ENCODE measurements at places on chromosomes 13 and 19.

DNA sequence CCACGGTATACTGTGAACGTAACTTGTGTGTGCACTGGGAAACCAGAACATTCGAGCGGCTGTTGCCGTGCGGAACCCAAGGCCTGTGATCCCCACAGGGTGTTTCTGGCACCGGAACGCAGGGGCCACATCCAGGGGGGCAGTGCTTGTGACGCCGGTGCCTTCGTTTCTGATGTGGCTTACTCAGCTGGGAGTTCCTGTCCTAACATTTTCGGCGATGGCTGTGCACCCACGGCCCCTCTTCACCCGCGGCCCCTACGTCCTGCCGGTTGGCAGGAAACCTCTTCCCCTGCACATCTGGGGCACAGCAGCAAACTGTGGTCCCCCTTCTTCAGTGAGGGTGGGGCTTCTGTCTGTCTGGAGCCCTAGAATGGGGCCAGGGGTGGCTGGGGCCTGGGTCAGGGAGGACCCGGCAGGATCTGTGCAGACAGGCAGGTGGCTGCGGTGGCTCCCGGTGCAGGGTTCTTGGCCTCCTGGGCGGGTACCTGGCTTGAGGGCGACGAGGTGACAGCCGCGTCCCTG, 26.2 kb downstream of the CSNK1G2 start:
- DNase-seq, result no peak

- DNase-seq, result no peak
Measured at GRCh38 chr19:45676851-45677263, 8.8 kb downstream of the GIPR start.

- DNase-seq, result peak; percentile 43
Measured at GRCh38 chr13:38872693-38873092, 117.9 kb downstream of the STOML3 start.

- no peak for DNase-seq
Measured at GRCh38 chr19:41863209-41863931, 3.3 kb downstream of the RPS19 start.

- no peak for DNase-seq
Measured at GRCh38 chr19:35112995-35113688, 2.5 kb upstream of the FXYD3 start.

- no peak for DNase-seq
Measured at GRCh38 chr19:20325151-20325550, 158.1 kb downstream of the ZNF486 start.

GRCh38 chr13:69496981-69497380, 610.6 kb upstream of the ATXN8OS start:
- no peak for DNase-seq

- no peak for DNase-seq
Measured at GRCh38 chr19:28020619-28021258, 1192.2 kb downstream of the UQCRFS1 start.

DNA sequence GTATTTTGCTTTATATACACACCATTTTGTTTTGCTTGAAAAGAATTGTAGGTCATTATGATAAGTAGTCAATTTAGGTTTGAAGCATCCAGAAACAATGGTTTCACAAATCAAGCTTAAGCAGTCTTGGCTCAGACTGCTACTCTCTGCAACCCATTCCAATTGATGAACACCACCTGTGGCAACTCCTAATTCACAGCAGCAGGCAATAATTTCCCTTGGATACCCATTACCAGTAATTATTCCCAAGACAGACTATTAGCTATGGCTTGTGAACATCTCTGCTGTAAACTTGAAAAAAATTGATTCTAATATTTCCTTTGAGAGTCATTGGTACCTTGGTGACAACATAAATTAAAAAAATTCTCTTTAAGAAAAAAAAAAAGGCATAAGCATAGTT, 299.3 kb upstream of the SLITRK6 start:
- DNase-seq, result no peak

- no peak for DNase-seq
Measured at GRCh38 chr13:69199664-69200063, 908.0 kb upstream of the ATXN8OS start.

DNA sequence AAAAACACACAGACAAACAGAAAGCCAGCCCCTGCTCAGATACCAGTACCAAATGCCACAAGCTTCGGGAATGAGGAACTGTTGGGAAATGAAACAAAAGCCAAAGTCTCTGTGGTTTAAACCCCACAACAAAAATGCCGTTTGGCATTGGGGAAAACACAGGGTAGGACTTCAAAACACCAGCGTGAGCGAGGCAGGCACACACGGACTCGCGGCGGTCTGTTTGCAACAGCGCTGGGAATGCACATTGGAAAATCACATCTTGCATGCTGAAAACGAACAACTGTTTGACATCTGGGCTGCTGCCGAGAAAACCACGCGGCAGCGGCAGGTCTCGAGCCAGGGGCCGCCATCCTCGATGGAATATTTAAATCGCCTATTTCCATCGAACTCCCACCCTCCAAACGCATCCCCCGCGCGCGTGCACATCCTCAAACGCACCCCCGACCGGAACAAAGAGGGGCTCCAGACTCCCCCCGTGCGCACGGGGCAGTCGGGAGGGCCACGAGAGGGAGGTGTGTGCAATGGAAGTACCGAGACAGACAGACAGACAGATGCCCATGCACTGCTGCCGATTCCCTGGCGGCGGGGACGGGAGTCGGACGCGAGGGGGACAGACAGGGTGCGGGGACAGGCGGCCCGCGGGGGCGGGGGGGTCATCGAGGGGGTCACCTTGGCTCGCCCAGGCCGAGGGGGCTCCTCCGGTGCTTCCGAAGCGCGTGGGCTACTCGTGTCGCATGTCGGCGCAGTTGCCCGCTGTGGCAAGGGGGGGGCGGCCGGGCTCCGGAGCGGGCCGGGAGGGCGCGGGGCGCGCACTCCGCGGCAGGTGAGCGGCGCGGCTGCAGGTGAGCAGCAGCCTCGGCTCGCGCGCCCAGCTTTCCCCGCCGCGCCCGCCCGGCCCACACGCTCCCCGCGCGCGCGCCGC, at the start of gene GPR12:
GPR12 (minus strand) TSS at position 880 of the 925 bp plus-strand sequence. CDS start 959 bp downstream, outside the sequence.
- DNase-seq, result no peak

DNA sequence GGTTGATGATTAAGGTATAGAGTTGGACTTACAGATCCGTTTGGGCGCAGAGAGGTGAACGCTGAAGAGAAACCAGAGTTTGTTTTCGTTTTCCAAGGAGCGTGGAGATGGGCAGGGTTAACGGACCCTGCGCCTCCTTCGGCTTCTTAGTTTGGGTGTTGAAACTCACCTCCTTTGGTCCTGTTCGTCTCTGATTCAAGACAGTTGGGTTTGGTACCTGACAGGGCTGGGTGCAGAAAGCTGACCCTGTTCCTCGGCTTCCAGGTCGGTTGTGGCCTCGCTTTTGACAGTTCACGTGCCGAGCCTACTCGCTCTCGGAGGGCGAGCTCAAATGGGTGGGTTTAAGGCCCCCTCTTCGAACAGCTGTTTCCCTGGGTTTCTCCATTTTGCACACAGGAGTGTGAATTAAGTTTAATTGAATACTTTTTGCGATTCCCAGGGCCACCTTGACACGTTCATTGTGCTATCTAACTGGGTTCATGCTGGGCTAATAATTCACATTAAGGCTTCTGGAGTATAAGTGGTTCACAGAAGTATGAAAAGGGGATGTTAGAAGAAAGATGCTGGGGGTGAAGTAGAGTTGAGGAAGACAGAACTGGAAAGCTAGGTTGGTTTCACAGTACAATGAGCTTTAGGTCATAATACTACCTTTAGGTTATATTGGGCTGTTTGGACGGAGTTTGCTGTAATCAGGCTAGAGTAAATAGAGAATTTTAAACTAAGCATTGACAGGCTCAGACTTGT, 638 bp downstream of the USPL1 start:
- peak; percentile 26 for DNase-seq

DNA sequence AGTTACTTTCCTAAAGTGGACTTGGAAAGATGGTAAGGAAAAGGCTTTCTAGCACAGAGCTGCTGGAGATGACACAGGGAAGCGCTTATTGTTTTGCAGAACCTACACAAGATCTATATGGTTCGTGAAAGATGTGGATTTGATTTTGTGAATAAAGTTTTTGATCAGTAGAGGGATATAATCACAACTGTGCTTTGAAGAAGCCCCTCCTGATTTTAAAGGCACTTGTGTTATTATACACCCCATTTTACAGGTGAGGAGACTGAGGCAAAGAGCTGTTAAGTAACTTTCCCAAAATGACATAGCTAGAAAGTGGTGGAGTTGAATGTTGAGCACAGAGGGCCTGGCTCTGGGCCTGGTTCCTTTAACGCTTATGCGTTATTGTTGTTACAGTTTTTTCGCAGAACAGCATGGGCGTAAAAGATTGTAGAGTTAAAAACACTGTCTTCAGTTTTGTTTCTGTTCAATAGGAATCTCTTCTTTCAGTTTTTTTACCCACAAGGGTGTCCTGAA, 1.4 kb downstream of the TDRD3 start:
- no peak for DNase-seq

- no peak for DNase-seq
Measured at GRCh38 chr13:49802426-49802825, 9.9 kb upstream of the KPNA3 start.

DNA sequence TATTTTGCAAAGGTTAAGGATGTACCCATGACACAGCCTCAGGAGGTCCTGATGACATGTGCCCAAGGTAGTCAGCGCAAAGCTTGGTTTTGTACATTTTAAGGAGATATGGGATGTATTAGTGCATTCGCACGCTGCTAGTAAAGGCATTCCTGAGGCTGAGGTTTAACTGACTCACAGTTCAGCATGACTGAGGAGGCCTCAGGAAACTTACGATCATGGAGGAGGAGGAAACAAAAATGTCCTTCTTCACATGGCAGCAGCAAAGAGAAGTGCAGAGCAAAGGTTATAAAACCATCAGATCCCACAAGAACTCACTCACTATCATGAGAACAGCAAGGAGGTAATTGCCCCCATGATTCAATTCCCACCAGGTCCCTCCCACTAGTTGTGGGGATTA, 1017.4 kb downstream of the EFNB2 start:
- DNase-seq, result no peak

DNA sequence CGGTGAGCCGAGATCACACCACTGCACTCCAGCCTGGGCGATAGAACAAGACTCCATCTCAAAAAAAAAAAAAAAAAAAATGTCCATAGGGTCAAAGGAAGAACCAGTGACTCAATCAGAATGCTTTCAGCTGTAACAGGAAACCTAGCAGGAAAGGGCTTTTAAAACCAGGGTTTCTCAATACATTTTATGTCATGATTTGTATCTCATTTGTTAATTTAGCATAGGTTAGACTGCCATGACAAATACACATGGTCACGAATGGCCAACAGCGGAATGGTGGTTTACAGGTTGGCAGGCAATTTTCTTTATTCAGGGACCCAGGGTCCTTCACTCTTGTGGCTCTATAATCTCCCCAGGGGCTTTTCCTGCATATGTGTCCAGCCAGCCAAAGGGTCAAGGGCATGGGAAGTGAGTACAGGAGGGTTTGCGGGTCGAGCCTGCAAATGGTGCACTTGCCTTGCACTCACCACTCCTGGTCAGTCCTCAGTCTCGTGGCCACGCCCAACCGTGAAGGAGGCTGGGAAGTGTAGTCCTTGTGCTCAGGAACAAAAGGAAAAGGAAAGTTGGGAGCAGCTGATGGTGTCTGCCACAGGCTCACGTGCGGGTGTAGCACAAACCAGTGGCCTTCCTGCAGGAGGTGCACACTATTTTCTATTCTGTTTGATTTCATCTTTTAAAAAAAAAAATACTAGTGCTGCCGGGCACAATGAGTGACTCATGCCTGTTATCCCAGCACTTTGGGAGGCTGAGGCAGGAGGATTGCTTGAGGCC, 14.8 kb downstream of the DHX34 start:
- DNase-seq, result no peak

DNA sequence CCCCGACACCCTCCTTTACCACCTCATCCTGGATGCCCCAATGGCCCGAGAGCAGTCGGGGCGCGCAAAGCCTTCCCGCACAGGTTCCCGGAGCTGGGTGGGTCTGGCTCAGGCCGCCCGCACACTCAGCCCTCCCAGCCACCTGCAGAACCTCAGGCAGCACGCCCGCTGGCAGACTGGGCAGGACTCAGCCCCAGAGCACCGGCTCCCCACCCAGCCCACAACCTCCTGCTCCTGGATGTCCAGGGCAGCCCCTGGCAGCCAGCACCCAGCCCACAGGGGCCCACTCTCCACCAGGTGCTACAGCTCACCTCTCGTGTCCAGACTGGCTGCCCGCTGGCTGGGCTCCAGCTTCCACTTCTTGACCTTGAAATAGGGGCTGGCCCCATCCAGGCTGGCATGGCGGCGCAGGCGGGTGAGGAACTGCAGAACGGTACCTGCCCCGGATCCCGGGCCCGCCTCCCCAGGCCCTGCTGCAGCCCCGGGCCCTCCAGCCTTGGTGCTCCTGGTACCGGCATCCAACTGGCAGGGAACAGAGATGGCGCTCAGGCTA, 4.6 kb downstream of the CBARP start:
- DNase-seq, result no peak

DNA sequence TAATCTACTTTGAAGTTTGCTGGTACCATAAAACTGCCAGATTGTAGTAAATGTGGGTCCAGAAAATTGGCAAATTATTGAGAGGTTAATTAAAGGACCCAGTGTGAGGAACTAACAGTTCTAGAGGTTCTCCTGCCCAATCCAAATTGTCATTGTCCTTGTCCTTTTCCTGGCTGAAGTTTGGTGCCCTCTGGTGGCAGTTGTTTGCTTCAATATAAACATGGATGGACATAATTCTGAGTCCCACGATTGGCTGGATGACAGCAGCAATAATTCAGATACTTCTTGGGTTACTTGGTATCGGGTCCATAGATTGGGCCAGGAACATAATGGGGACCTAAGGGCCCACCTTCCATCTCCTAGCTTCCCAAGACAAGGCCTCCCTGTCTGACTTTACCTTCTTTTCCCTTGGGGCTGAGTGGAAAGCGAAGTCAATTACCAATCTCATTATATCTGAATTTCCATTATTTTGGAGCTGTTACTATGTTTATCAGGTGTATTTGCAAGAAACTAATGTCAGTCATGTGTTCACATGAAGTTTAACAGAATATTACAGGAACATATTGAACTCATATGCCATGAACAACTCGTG, 33.8 kb upstream of the GARRE1 start:
- DNase-seq, result peak; percentile 87

DNA sequence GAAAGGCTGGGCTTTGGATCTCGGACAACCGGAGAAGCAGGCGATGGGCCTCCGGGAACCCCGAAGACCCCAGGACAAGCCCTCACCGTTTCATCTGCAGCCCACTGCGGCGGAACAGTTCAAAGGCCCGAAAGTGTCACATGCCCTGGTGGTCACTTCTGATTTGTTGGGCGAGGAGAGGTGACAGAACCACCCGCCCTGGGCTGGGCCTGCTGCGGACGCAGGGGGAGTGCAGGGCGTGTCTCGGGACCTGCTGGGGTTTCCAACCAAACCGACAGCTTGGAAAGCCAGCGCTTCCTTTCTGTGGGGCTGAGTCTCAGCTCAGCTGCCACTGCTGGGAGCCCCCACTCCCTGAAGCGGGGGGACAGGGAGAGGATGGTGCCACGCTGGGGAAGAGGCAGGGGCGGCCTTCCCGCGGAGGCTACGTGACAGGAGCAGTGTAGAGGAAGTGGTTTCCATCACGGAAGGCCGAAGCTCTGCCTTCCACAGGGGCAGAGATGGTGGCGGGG, 22.8 kb upstream of the ZBTB7A start:
- DNase-seq, result no peak

DNA sequence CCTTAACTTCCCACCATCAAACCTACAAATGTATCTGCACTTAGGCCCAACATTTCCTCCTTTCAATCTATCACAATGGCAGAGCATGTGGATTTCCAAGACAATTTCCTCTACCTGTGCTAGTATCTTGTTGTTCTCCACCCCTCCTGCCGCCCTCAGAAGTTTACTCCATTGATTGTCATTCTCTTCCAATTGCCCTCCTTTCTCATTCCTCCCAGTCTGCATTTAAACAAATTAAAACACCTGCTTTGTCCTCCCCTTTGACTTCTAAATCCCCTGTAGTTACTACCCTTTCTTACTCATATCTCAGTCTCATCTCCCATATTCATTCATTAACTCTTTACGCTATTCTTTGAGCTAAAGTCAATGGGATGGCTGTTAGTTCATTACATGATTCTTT, 370.6 kb downstream of the DIAPH3 start:
- DNase-seq, result no peak
